ENCODE measurements at places on chromosomes 7 and 10.

DNA sequence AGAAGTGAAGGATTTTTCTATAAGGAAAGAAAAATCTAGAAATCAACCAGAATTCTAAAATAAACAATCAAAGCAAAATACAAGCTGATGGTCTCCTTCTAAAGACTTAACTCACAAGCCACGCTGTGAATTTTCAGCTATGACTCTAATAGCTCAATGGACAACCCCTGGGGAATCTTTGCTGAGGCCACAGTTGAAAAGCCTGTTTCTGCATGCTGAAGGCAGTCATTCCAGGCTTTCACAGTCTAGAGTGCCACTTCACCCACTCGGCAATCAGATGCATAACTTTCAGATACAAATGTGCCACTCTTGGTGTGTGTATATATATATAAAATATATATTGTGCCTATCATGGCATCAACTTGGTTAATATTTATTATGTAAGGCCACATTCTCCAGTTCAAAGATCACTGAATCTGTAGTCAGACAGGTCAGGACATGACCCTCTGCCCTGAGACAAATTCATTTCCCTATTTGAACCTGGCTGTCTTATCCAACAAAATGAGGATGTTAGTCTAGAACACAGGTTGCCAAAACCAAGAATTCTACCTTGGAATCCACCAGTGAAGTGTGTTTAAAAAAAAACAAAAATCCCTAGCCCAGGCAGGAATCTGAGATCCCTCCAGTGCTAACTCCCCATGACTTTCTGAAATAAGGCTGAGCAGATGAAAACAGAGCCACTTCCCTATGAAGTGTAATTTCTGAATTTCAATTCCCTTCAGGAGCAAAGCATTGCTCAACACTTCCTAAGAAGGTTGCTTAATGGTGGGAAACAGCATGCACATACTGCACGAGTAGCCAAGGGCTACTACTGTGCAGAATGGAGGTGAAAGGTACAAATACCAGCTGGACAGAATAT lies 9.9 kb downstream of the LIPA start:
- DNase-seq, result no peak

GRCh38 chr10:22702348-22702747 lies 12.0 kb downstream of the PIP4K2A start:
- DNase-seq, result peak; percentile 29

DNA sequence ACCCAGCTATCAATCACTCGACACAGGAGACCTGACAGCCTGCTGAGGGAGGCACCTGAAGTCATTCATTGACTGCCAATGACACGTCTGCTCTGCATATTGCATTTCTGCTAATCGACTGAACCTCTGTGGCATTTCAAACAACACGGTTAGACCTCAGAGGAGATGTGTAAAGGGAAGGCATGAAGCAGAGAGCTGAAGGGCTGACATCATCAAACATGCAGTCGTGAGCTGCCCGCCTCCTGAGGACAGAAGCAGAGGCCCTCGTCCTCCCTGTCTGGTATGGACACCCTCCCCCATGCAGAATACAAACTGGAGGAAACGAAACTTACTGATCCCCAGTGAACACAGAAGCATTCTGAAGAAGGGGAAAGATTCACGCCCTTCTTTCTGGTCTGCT lies 462.6 kb upstream of the MGMT start:
- no peak for DNase-seq

DNA sequence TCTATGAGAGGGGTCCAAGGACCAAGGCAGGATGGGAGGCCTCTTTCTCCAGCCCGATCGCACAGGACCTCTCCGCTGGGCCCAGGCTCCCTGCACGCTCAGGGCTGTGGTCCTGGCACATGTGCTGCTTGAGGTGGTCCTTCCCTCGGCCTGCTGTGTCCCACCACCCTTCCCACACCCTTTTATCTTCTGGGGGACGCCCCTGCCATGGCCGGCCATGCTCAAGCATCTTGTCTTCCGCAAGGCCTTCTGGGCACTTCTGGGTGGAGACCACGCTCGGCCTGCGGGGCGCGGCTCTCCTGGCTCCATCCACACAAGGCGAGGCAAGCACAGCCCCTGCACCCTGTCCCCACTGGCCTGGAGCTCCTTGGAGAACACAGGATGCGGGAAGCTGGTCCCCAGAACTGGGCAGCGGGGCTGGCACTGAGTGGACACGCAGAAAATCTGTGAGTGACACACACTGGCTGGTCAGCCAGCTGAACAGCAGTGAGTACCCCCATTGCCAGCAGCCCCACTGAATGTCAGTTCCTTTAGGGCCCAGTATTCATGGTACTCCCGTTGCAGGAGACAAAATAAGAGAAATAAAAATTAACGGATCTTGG lies 115.9 kb downstream of the TCERG1L start:
- DNase-seq, result no peak

DNA sequence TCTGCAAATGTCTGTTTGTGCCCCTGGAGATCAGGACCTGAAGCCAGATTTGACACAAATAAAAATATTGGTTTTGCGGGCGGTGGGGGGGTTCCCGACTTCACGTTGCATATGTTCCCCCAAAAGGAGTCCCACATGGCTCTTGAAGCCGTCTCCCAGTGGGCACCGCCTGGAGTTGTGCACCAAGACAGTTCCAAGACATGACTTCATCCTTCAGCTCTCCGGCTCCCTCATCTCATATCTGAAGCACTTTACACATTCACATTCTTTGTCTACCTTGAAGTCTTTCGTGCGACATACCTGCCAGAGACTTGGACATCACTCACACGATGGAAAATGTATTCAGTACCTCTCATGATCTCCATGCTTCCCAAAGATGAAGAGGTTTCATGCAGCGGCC lies 362.8 kb upstream of the FOXK1 start:
- DNase-seq, result no peak

GRCh38 chr10:100742076-100742771 lies 3.2 kb upstream of the PAX2 start:
- DNase-seq, result no peak

- peak; percentile 68 for DNase-seq
Measured at GRCh38 chr7:44408596-44408995, 81.9 kb downstream of the NUDCD3 start.

DNA sequence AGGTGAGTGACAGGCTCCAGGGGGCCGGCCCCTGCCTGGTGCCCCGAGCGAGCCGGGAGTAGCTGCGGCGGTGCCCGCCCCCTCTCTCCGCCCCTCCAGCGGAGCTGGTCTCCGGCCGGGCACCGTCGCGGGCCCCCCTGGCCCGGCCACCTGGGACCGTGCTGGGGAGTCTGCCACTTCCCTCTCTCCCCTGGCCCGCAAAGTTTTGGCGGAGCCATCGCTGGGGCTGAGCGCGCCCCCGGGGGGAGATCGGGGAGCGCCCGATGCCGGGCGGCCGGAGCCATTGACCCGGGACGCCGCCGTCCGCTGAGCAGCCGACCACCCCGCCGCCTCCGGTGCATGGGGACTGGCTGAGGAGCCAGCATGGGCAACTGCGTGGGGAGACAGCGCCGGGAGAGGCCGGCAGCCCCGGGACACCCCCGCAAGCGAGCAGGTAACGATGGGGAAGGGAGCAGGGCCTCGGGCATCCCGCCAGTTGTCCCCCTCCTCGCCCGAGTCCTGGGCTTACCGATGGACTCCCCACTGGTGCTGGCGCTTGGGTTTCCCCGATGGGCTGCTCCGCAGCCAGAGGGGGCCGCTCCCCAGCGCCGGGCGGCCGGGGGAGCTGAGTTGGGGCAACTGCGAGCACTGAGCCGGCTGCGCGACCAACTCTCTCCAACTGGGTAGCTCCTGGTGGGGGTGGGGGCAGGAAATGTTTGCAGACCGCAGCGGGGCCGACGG lies at the start of gene UBTD1:
TSS of gene UBTD1 (plus strand) at position 84 of the 720 bp plus-strand sequence. CDS start at position 364, 280 bp downstream.
- peak; percentile 39 for DNase-seq

GRCh38 chr10:125928928-125929585 lies 32.7 kb downstream of the FANK1 start:
- DNase-seq, result no peak

DNA sequence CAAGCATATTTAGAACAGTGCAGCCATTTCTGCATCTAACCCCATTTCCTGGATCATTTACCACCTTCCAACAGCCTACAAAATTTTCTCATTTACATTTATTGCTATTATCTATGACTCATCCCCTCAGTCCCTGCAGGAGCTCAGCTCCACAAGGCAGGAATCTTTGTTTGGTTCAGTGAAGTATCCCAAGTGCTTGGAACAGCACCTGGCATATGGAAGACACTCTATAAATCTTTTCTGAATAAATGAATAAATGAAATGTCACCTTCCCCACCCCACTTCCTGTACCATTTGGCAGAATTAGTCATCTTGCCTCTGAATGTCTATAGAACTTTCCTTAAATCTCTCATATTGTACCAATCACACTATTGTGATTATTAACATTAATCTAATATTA lies 110.7 kb downstream of the HIP1 start:
- peak; percentile 29 for DNase-seq

DNA sequence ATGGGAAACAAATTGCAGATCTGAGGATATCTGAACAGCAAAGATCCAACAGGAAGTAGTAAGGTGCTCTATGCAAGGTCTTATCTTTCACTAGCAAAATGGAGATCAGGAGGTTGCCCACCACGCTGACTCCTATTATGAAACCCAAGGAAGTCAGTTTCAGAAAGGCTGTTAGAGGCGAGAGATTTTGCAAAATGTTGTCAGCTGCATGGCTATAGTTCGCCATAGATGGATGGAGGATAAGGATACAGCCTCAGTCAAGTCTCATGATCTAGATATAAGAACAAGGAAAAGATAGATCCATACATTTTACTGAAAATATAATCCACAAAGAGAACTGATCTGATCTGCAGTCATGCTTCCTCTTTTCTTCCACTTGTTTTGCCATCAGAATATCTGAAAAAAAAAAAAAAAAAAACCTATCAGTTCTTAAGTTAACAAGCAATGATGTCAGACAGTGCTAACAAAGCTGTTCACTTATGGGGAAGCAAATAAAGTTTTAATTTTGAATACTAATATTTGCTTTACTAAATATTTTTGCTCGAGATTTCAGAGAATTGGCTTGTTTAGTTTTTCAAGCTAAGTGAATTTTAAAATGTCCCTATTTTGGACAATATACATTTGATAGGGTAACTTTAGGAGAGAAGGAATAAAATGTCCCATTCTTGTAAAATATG lies 2.0 kb downstream of the GPR85 start:
- DNase-seq, result no peak

DNA sequence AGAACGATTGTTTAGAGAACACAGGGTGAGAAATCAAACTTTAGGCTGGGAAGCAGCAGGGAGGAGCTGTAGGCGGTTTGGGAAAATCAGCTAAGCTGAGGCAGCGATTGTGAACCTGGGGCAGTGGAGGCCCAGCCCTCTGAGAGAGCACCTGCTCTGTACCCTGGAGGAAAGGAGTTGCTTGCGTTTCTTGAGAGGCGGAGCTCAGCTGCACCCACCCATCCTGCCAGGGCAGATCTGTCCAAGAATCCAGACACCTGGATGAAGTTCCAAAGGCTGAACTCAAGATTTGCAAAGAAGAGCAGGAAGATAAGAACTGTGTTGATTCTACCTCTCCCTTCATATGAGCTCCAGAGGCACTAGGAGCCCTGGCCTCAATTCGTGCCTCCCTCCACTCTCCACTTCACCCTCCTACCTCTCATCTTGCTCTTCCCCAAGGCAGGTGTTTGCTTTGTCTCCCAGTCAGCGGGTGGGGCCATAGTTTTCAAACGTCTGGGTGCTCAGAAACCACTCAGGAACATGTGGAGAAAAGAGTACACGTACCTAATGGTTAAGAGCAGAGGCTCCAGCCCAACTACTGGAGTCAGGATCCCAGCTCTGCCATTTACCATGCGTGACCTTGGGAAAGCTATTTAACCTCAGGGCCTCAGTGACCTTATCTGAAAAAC lies 21.5 kb upstream of the TMEM213 start:
- no peak for DNase-seq

GRCh38 chr7:30930621-30931020 lies 19.0 kb downstream of the AQP1 start:
- no peak for DNase-seq

DNA sequence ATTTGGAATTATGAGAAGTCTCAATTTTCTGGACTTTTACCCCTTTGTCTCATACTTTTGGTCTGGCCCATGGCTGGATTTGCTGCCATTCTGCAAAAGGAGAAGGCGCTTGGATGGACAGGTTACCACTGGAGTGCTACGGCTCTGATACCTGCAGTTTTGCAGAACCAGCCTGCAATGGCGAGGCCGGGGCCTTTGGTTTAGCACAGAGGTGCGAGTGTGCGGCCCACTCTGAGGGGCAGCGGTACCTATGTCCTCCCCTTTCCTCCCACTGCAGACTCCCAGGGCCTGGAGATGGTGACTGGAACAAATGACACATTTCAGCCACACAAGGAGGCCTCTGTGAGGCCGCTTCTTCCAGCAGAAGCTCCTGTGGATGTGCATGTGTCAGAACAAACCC lies 11.9 kb downstream of the ZNF777 start:
- no peak for DNase-seq

DNA sequence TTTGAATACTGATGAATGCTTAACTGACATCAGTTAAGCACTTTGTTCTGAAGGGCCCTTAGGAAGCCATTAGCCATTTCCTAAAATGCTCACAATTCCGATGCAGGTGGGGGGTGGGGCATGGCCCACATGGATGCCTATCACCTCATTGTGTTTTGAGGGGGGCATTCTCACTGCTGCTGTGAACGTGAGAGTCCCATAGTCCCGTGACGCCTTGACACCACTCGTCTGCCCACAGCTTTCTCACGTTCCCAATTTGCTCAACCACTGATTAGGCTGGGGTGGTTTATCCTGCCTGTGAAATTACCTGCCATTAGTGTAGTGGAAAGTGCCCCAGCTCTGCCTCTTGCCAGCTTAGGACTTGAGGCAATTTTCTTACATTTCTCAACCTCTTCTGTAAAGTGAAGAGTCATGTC lies 31.9 kb downstream of the DUSP5 start:
- DNase-seq, result no peak

All from astrocyte of the spinal cord (primary cell).